ENCODE measurements at places on chromosomes 3 and 15.

DNA sequence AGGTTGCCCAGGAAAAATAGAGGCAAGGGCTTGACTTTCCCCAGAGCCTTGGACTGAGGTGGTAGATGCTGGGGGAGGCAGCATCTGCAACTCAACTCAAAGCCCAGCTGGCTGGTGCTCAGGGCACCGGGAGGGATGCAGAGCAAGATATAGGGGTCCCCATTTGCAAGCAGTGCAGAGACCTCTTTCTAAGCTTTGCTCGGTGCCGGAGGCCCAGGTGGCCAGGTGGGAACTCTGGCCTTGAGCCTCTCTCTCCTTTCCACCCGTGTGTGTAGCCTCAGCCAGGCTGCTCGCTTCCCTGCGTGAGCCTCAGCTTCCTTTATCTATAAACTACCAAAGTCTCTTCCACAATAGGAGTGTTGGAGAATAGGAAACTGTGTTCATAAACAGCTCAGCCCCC lies 36.5 kb downstream of the SLC6A6 start:
- no peak for DNase-seq

DNA sequence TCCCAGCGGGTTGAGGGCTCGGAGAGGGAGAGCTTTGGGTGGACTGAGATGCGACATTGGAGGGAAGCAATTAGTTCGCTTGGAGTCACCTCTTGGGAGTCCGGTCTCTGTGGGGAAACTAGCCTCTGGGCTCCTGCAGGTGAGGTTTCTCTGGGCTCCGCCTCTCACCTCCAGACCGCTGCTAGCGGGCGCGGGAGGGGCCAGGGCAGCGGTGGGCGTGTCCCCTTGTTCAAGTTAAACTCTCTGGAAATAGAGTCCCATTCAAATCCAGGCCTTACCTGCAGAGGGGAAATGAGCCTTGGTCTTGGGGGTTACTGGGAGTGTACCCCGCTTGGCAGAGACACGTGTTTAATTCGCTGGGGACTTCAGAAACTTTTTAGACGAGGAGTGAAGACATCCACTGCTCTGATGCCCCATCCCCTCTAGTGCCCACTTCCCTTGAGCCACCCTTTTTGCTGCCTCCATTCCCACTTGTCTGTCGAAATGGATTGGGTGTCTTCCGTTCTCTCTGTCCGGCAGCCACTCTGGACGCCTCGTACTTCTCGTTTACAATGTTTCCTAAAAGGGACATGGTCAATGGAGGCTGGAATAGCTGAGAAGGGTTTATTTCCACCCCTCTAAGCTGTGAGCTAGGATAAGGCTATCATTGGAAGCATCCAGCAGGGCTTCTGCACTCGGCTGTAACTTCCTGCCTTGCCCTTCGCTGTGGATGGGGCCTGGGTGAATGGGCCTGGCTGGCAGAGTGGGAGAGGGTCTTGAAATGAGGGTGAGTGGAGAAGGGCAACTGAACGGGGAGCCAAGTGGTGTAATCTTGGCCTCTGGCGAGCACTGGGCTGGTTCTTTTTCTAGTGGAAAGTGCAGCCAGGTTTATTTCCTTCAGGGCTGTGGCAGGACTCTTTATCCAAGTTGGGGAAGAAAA lies 1.1 kb downstream of the MITF start:
- DNase-seq, result peak; percentile 60

- DNase-seq, result no peak
Measured at GRCh38 chr3:30456264-30456663, 150.1 kb upstream of the TGFBR2 start.

DNA sequence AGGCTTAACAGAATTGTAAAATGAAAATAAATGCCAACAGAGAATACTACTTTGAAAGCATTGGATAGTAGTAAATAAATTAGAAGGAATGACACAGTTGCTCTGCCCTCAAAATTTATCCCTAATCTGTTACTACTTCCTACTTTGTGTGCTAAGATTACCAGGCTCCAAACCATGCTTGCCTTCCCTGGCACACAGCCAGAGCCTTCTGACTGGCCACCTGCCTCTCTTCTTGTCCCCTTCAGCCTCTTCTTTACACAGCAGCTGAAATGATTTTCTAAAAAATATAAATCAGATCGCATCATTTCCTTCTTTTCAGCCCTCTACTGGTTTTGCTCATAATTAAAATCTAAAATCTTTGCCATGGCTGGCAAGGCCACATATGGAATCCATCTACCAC lies 334.1 kb downstream of the FHIT start:
- DNase-seq, result no peak

- DNase-seq, result no peak
Measured at GRCh38 chr3:183981990-183982644, 35.6 kb downstream of the ABCC5 start.

GRCh38 chr3:81544385-81544784 lies 217.1 kb downstream of the GBE1 start:
- no peak for DNase-seq

GRCh38 chr3:49727924-49728361 lies 4.2 kb upstream of the GMPPB start:
- no peak for DNase-seq

DNA sequence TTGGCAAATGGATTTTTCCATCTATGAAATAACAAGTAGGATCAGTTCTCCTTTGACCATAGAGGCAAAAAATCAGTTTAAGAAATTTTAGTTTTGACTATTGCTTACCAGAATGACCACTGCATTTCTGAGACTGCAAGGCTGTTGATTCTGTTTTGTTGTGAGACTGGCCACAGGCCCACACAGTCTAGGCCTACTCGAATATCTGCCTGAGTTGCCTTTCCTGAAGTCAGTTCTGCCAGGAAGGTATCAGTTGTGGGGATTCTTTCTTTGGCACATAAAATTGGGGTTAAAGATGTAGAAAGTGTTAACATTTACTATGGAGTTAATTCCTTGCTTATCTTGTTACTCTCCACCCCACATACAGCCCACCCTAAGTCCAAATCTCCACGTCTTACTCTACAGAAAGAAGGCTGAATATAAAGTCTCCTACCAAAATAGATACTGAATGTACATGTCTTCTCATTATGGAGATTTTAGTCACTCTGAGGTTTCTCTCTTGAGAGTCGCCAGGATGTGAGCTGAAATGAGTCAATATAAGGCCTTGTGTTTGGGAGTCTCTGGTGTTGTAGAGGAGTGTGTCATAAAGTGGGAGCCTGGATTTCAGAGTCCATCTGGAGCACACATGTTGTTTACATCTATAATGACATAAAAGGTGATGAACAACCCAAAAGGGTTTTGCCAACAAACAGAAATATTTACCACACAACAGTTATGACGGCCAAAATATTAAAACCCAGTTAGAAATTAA lies 45.0 kb upstream of the WWTR1 start:
- DNase-seq, result no peak

GRCh38 chr3:53046171-53047170 lies 598 bp upstream of the SFMBT1 start:
- peak; percentile 68 for DNase-seq

GRCh38 chr3:129553171-129553570 lies 10.2 kb downstream of the H1-8 start:
- no peak for DNase-seq

GRCh38 chr3:124999317-124999716 lies 56.5 kb downstream of the HEG1 start:
- no peak for DNase-seq

GRCh38 chr3:42263354-42264346 lies 2.3 kb downstream of the CCK start:
- DNase-seq, result no peak
